ENCODE measurements at places on chromosomes 1 and 21.

DNA sequence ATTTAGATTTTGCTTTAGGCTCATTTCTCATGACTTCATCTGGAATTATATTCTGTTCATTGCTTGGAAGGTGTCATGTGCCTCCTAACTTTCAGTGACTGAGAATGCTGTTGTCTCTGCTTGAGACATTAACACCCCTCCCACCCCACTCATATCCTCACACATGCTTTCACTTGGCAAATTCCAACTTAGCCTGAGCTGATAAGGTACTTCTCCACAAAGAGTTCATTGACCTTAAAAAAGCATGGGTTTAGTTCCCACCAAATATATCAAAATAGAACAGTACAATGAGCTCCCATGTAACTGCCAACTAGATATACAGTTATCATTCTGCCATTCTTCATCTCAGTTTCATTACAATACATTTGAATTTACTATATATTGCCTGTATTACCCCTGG is 576.5 kb upstream of the ADGRL2 start:
- no peak for DNase-seq

DNA sequence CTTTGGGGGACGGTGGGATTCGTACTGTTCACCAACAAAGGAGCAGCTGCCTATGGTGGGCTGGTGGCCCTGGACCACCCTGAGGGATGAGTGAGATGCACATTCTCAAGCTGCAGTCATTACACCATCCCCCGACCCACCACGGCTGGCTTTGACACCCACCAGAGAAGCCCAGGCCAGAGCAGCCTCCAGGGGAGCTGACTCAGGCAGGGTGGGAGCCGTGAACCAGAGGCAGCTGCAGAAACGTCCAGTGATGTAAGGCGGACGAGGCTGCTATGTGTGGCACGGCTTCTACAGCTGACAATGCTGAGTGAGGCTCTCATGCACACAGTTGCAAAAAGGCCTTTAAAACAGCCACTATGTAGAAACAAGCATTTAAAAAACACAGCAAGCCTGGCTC is 40.1 kb downstream of the CHAF1B start:
- no peak for DNase-seq

DNA sequence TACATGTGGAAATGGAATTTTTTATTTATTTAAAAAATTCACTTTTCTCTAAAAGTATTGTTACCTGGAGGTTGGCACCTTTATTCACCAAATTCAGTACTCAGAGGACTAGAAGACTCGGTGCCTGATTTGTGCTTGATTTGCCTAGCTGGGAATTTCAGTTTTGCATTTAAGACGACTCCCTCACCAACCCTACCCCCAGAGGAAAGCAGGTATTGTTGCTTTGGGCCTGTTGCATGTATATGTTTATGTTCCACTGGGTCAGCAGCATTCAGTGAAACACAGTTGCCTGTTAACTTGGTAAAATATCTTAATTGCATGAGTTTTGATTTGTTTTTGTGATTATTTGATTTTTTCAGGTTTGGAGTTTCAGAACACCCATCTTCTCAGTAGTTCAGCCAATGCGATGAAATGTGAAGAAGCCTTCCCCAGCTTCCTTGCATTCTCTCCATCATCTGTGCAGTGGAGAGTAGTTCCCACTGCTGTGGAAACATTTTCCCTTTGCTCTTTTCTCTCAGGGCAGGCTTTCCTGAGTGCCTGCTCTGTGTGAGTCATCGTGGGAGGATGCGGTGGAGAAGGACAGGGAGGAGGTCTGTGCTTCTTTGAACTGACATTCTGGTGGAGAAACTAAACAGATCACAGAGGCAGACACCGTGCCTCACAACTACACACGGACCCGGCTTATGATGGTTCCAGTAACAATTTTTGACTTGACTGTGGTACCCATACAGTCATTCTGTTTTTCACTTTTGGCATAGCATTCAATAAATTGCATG is 6.4 kb downstream of the ADARB1 start:
- DNase-seq: no peak

DNA sequence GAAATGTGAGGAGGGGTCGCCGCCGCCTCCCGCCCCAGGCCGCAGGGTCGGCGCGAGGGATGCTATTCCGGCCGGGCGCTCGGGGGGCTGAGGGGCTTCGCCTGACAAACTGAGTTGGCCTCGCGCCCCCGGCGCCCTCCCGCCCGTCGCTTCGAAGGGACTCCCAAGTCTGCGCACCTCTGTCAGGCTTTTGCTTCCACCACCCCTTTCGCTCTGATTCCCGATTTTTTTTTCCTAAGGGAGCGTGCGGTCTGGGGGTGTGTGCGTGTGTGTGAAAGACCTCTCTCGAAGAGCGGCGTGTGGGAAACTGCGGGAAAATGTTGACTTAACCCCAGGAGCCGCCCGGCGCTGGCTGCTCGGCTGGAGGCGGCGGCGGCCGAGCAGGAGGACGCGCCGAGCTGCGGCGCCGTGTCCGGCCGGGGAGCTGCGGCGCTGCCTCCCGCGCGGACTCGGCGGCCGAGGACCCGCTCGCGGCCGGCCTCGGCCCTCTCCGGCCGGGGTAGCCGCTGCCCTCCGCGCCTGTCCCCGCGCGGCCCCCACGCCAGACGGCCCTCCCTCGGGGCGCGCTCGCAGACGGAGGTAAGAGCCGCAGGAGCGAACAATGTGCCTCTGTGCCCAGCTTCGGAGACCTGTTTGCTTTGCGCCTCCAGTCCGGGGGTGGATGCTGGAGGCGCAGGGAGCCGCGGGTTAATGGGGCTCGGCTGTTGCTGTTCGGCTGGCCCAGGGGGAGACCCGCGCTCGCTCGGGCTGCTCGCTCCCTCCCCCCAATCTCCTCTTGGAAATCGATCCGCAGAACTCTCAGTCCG is 1.1 kb downstream of the ADGRL2 start:
- no peak for DNase-seq

DNA sequence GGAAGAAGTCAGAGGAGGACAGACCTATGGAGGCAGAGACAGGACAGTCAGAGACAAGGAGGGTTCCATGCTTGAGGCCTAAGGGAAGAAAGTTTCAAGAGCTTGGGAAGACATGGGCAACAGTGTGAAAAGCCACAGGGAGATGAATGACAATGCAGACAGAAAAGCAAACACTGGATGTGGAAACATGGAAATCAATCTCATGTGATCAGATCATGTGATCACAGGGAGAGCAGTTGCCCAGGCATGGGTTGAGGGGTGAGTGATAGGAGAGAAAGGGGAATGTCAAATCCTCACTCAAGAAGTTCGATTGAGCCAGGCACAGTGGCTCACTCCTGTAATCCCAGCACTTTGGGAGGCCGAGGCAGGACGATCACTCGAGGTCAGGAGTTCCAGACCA is 17.2 kb downstream of the PTAFR start:
- no peak for DNase-seq

- no peak for DNase-seq
Observed at GRCh38 chr21:38988509-38989378, 183.0 kb downstream of the ETS2 start.

DNA sequence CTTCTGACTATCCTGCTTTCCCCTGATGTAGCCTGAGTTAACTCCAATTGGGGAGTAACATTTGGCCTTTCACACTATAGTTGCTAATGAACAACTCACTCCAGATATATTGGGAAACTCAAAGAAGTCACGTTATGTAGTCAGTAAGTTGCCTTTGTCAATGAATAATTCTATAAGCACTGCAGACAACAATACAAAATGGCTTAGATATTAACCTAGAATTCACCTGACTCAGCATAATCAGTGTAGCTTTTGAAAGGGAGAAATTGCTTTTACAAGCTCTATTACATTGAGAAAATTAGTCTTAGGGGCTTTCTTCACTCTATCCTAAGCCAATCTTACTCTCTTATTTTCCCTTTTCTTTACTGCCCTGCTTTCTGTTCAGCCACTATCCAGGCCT is 303.5 kb upstream of the NR5A2 start:
- DNase-seq: no peak

DNA sequence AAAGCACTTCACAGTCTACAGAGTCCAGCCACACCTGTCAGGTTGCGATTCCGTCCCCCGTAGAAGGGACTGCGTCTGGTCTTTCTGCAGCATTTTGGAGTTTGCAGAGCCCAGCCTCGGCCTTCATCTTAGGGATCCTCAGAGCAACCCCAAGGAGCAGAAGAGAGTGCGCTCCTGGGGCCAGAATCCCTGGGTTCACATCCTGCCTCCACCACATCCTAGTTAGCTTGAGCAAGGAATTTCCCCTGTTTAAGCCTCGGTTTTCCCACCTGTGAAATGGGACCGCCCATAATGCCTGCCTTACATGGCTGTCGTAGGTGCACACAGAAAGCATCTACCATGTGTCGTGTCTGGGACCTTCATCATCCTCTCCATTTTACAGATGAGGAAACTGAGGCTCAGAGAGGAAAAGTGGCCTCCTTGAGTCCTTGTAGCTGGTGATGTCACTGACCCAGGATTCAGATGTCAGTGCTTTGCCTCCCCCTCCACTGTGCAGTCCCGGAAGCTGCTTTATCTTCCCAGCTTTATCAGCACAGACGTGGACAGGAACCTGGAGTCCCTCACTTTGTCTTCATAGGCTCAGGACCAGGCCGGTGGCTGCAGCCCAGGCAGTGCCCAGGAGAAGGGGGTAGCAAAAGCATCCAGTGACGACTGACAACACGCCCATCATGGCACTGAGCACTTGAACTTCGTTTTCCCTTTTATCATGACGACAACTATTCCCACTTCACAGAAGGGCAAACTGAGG is 438.5 kb downstream of the MATN1 start:
- no peak for DNase-seq

- DNase-seq: no peak
Observed at GRCh38 chr1:110488161-110488560, 30.8 kb downstream of the KCNA10 start.

DNA sequence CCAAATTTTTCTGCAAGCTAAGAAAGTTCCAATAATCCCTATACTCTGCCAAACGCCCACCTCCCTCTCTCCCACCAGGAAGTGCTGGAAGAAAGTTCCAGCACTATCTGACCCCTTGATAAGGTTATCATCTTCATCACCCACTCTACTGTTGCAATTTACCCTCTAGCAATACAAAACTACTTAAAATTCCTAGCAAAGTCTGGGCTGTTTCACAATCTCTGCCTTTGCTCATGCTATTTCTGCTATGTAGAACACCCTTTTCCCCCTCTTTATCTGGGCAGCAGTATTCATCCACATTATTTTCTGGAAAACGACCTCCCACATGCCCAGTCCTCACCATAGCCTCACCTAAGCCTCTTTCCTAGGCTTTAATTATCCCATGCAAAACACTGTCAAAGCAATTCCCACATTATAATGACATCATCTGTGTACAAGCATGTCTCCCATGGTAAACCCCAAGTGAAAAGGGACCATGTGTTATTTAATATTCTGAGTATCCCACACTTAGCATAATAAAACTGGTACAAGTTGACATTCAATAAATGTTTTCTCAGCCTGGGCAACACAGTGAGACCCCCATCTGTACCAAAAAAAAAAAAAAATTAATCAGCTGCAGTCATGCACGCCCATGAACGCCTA is 12.0 kb downstream of the F11R start:
- no peak for DNase-seq

- DNase-seq: no peak
Observed at GRCh38 chr21:46486481-46487126, 27.9 kb downstream of the DIP2A start.

- DNase-seq: no peak
Observed at GRCh38 chr1:116002781-116003420, 26.6 kb downstream of the SLC22A15 start.

DNA sequence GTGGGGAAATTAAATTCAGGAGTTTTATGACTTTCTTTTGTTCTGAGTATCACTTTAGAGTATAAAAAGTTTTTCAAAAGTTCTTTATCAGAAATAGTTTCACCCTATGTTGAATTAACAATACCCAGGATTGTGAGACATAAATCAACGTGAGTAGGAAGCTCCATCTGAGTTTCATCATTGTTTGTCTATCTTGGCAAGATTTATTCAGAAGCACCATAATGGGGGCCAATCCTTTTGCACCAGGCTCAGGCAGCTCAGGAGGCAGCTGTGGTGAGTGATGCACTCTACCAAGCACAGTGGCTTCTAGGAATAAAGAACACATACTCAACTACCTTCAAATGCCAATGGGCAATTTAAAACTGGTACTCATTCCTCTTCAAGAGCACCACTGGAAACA is 12.0 kb downstream of the CREG1 start:
- no peak for DNase-seq

GRCh38 chr1:173476197-173476664 is 904 bp upstream of the PRDX6 start:
- DNase-seq: no peak

- peak; percentile 5 for DNase-seq
Observed at GRCh38 chr1:191752342-191752741, 405.9 kb upstream of the RGS18 start.

GRCh38 chr21:24829397-24829796 is 777.9 kb downstream of the MRPL39 start:
- DNase-seq: no peak

DNA sequence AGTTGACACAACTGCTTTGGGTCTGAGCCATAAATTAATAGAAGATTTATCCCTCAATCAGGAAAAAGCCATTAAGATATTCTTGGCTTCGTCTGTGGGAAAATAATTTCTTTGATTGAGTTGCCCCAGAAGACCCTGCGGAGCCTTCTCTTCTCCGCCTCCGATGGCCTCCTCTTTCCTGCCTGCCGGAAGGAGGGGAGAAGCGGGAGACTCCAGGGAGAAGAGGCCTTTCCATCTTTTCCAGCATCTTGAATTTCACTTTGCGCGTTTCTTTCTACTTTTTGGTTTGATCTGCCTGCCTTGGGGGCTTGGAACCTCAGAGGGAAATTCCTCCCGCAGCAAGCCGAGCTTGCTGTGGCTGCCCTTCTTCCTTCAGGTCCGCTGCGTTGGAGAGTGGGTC is 16.8 kb downstream of the HLX start:
- DNase-seq: no peak

- DNase-seq: no peak
Observed at GRCh38 chr1:99527078-99527477, 118.8 kb upstream of the PALMD start.

DNA sequence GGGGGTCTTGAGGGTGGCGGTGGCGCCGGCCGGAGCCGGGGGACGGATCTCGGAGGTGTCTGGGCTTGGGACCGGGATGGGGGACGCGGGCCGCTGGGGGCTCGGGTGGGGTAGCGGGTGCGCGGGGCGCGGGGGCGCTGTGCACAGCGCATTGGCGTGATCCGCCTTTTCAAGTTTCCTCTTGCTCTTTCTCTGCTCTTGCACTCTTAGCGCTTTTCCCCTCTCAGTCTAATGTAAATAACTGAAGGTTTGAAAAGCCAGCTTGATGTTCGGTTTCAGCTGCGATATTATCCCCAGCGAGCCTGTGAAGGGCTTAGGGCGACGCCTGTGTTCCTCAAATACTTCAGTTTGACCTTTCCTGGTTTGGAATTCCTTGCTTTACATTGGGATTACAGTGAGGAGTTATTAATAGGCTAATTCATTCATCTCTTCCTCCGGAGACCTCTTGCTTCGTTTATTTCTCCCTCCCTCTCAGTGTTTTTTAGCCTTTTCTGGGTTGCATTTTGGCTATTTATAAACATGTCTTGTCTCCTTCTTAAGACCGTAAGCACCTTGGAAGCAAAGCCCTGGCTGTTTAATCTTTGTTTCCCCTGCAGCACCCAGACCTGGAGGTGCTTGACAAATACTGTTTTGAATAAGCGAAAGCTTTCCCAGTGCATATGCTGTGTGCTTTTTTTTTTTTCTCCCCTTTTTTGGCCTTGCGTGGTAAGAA is 693 bp downstream of the RAB4A start:
- no peak for DNase-seq
